ENCODE measurements at places on chromosomes 1 and 21. TPM values are rescaled to one million over a fixed set of nuclear protein-coding genes. Genes with fewer than 3 reads are reported as not detected.

- DNase-seq: no peak
- H3K27me3 ChIP-seq: no peaks in the 10 kb centered on the region
- H3K36me3 ChIP-seq: no peaks in the 10 kb centered on the region
- H3K27ac ChIP-seq: no peak overlapping the region
- H3K4me3 ChIP-seq: no peak overlapping the region
- no peaks in the 10 kb centered on the region for H3K4me1 ChIP-seq
These were observed 26.8 kb downstream of the STUM start for GRCh38 chr1:226575436-226575720.

DNA sequence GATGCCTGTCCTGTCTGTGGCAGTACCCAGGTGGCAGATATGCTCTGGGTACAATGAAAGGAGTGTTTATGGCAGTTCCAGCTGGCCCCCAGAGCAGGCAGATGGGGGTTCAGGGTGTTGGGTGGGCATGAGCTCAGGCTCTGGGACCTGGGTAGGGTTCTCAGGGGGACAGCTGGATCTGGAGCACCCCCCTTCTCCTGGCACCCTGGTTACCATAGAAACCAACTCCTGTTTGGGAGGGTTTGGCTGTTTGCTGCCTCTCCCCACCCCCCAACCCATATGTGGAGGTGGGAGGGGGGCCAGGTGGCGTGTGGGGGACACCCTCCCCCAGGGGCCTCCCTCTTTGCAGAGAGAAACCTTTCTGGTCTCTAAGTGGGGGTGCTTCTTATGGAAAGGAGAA lies 7.1 kb downstream of the FOXO6 start:
- H3K27me3 ChIP-seq: no peaks in the 10 kb centered on the region
- H3K36me3 ChIP-seq: no peaks in the 10 kb centered on the region
- DNase-seq: no peak
- no peaks in the 10 kb centered on the region for H3K4me1 ChIP-seq
- H3K27ac ChIP-seq: no peak overlapping the region

The STX12 gene
- total RNA-seq: 81.4 TPM

The LEPROT gene
- total RNA-seq: 136 TPM

DNA sequence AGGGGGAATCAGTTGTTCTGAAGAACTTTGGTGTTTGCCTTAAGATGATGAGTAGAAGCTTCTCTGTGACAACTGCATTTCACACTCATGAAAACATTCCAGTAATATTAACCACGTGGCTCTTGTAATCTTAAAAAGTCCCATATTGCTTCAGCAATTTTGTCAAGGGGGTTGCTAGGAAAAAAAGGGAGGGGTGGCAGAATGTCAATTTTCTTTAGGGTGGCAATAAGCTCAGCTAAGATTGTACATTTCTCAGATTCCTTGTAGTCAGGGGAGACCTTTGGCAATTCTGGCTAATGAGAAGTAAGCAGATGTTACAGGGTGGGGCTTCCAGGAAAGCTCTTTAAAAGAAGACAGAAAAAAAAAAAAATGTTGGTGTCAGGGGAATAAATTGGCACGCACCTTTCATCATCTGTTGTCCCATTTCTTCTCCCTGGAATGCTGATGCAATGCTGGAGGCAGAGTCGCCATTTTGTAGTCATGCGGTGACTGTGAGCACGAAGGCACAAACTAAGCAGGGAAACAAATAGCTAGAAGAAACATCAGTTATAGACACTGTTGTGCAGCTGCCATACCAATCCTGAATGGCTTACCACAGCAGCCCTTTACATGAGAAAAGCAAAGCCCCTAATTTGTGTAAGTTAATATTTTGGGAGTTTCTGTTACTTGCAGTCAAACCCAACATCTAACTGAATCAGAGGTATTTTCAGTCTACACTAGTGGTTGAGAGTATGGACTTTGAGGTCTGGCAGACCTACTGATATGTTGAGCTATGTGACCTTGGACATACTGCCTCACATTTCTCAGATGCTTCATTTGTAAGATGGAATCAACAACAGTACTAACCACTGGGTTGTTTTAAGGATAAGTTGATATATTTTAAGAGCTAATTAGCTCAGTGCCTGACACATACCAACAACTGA lies 56.1 kb upstream of the MRPS6 start:
- H3K27ac ChIP-seq: no peak overlapping the region
- no peaks in the 10 kb centered on the region for H3K36me3 ChIP-seq
- H3K27me3 ChIP-seq: no peaks in the 10 kb centered on the region
- no peak overlapping the region for H3K4me3 ChIP-seq
- H3K4me1 ChIP-seq: no peaks in the 10 kb centered on the region

DNA sequence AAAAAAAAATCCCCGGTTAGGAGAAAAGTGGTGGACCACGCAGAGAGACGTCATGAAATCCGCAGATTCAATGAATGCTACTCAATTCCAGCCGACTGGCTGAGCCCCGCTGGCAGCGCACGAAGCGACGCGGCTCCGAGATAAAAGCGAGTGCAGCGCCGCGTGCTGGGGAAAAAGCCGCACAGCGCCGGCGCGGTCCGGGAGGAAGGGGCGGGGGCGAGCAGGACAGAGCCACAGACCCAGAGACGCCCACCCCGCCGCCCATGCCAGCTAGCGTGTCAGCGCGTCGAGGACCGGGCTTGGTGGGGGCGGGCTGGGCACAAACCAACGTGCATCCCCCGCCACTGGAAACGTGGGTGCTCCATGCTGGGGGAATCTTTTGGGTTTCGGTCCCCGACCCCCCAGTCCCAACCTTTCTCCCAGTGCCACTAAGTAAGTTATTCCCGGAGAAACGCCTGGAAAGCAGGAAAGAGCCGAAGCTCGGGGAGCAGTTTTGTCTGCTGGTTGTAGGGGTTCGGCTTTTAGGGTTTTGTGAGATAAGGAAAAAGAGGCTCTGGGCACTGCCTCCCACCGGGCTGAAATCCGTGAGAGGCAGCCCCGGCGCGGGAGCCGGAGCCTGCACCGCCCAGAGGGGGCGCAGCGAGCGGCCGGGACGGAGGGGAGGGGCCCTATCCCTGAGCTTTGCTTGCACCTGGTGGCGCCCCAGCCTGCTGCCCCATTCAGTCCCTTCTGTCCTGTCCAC lies at the start of gene KCNJ6:
Gene KCNJ6, minus strand, starts transcription at position 148 of the 742 bp plus-strand sequence. CDS start 75,775 bp downstream, outside the sequence.
- DNase-seq: peak; percentile 56
- no peak within 1 kb of the TSS for H3K27ac ChIP-seq
- H3K27me3 ChIP-seq: peaks cover 2% of the 10 kb centered on the region
- no peaks in the 10 kb centered on the region for H3K36me3 ChIP-seq

DNA sequence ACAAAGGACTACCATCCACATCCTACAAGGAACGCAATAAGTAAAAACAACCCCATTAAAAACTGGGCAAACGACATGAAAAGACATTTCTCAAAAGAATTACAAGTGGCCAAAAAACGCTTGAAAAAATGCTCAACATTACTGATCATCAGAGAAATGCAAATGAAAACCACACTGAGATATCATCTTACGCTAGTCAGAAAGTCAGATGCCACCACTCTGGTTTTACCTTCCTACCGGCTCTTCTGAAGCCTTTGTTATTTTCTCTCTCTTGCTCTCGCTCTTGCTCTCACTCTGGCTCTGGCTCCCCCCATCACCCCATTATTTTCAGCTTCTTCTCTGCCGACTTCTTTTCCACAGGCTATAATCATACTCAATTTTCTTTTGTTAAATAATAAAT lies 38.8 kb downstream of the VPS45 start:
- no peak overlapping the region for H3K4me3 ChIP-seq
- no peaks in the 10 kb centered on the region for H3K27me3 ChIP-seq
- no peak overlapping the region for H3K27ac ChIP-seq
- DNase-seq: no peak
- peaks cover 5% of the 10 kb centered on the region for H3K36me3 ChIP-seq

GRCh38 chr1:80047791-80048190 lies 1041.3 kb upstream of the ADGRL4 start:
- H3K27me3 ChIP-seq: no peaks in the 10 kb centered on the region
- H3K4me3 ChIP-seq: no peak overlapping the region
- H3K36me3 ChIP-seq: no peaks in the 10 kb centered on the region
- no peak for DNase-seq
- H3K4me1 ChIP-seq: no peaks in the 10 kb centered on the region
- H3K27ac ChIP-seq: no peak overlapping the region

- no peaks in the 10 kb centered on the region for H3K4me1 ChIP-seq
- DNase-seq: no peak
- H3K27me3 ChIP-seq: no peaks in the 10 kb centered on the region
- no peak overlapping the region for H3K27ac ChIP-seq
- H3K36me3 ChIP-seq: no peaks in the 10 kb centered on the region
These were observed 53.1 kb downstream of the RHBG start for GRCh38 chr1:156421939-156422601.

The HNRNPCL2 gene
- total RNA-seq: not detected

DNA sequence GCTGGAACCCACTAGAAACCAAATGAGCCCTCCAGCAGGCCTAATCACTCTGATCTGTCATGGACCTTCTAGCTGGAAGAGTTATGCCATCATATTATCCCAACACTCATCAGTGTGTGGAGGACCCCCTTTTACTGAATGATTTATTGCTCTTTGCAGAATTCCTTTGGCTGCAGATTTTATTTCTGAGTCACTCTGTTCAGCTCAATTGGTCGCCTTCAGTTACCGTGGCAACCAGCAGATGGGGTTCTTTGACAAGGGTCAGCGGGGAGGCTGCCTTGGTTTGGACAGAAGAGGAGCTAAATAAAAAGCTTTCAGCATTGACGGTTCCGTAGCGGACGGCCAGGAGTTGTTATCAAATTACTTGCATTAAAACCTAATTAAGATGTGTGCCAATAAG lies 220.1 kb downstream of the SDCCAG8 start:
- no peak overlapping the region for H3K27ac ChIP-seq
- no peak overlapping the region for H3K4me3 ChIP-seq

DNA sequence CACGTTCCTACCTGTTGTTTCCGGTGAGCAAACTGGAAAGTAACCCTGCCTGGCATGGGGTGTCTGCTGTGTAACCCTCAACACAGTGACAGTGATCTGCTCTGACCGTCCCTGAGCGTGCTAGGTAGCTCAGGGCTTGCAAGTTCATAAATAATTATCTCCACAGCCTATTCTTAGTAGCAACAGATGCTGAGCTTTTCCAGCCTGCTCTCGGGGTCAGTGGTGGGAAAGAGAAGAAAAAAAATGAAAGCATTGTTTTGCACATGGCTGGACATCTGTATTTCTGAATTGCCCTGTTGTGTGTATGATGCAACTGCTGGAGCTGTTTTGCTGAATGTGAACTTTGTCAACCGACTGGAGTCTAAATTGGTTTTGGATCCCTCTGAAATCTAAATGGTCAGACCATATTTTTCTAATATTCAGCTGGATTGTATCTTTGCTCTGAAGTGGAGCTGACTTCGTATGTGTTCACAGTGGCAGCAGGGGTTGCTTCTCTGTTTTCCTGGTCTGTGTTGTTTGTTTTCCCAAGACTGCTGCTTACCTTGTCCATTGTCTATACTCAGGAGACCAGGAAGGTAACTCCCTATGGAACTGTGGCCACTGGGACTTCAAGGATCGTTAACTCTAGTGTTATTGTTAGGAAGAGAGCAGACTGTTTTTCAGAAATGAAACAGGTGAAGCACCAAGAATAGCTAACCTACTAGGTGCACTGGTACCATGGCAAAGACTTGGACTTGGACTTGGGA lies 27.0 kb downstream of the TGFB2 start:
- H3K27me3 ChIP-seq: no peaks in the 10 kb centered on the region
- H3K36me3 ChIP-seq: no peaks in the 10 kb centered on the region
- H3K27ac ChIP-seq: no peak overlapping the region
- H3K4me1 ChIP-seq: peaks cover 5% of the 10 kb centered on the region

- DNase-seq: no peak
- no peak overlapping the region for H3K4me3 ChIP-seq
- no peaks in the 10 kb centered on the region for H3K36me3 ChIP-seq
- peak overlapping the region; percentile 88 for H3K27ac ChIP-seq
- H3K27me3 ChIP-seq: no peaks in the 10 kb centered on the region
These were observed 5.3 kb upstream of the ID3 start for GRCh38 chr1:23564529-23565122.

DNA sequence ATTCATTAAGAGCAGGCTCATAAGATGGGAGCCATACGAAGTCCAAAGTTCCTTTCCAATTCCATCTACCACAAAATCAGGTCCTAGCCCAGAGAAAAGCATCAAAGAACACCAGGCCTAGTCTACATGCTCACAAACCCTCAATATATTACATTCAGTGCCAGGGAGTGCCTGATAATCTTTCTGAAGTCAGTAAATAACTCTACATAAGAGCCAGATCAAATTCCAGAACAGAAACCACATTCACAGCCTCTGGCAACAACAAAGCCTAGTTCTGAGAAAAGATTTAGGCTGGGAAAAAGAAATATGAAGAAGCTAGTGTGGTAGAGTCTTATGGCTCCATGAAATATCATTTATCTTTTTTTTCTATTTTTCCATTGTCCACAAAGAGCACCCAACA lies 40.5 kb upstream of the RBBP5 start:
- no peaks in the 10 kb centered on the region for H3K27me3 ChIP-seq
- no peak overlapping the region for H3K27ac ChIP-seq
- no peak overlapping the region for H3K4me3 ChIP-seq
- DNase-seq: no peak

- no peaks in the 10 kb centered on the region for H3K27me3 ChIP-seq
- DNase-seq: no peak
- H3K27ac ChIP-seq: no peak overlapping the region
These were observed 5.8 kb upstream of the NDUFV3 start for GRCh38 chr21:42887326-42887725.

The CCDC24 gene
- total RNA-seq: 6.0 TPM

- no peak overlapping the region for H3K4me3 ChIP-seq
- no peak overlapping the region for H3K27ac ChIP-seq
- no peaks in the 10 kb centered on the region for H3K36me3 ChIP-seq
- H3K4me1 ChIP-seq: no peaks in the 10 kb centered on the region
- H3K27me3 ChIP-seq: no peaks in the 10 kb centered on the region
These were observed 21.5 kb downstream of the NPHP4 start for GRCh38 chr1:5970610-5971273.

DNA sequence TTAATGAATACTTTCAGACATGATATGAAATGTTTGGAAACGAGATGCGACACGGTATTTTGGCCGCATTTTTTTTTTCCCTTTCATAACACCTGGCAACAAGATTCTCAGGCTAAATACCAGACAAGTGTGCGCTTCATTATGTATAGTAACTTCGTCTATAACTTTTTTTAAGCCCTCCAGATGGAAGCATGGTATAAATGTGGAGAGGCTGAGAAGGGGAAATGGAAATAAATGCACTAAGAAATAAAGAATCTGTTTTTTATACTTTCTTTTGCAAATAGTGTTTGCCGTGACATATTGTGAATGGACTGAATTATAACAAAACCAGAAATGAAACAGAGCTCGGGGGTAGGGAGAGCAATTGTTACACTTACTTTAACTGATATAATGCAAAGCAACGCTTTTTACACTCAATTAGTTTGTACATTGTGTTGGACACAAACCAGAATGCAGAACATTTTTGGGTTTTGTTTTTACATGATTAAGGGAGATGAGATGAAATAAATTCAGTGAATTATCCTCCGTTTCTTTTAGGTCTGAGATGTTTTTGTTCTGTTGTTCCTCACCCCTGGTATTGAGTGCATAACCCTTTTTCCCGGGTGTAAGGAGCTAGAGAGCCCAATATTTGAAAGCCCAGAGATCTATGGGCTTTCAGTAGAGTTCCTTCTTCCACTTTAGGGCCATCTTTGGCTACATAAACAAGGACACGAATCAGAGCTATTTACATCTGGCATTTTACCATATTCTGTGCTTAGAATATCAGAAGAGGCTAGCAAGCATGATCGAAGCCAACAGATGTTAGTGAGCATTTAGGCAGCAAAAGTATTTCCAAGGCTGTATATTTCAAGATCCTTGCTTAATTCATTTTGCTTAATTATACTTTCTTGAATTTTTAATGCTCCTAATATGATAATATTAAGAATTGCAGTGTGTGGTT lies 478.0 kb downstream of the CAMTA1 start:
- no peaks in the 10 kb centered on the region for H3K27me3 ChIP-seq
- no peaks in the 10 kb centered on the region for H3K36me3 ChIP-seq
- H3K4me1 ChIP-seq: no peaks in the 10 kb centered on the region
- H3K4me3 ChIP-seq: no peak overlapping the region
- DNase-seq: no peak

All from aorta (tissue), 5 donors.